ENCODE measurements at places on chromosomes 5 and 9.

DNA sequence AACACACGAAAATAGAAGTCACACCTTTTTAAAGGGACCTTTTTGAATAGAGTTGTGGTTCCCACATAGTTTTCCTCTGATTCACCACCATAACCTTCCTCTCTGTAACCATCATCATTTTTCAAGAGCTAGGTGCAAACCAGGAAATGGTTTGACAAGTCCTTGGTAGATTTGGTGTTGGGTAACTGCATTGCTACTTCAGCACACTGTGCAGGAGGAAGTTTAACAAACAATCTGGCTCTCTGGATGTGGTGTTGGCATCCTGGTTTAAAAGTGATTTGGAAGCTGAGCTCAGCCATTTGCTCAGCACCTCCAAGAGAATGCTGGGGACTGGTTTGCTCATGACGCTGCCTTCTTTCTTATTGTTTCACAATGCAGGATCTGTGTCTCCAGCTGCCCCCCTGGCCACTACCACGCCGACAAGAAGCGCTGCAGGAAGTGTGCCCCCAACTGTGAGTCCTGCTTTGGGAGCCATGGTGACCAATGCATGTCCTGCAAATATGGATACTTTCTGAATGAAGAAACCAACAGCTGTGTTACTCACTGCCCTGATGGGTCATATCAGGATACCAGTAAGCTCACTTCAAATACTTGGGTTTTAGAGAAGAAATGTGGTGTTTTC is 213.1 kb downstream of the RFK start:
- DNase-seq: no peak

DNA sequence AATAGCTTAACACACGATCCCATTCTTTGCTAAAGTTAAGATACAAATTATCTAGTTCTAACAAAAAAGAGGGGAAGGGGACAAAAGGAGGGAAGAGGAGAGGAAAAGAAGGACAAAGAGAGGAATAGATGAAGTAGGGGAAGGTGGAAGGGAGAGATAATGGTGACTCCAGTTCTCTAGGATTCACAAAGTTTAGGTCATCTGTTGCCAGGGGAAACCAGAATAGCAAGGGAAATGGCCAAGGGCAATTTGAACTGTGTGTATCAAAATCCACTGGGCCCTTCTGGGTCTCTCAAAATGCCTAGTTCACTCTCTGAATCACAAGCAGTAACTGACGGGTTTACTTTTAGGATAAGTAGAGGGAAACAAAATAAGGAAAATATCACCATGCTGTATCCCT is 7.6 kb downstream of the SLC24A2 start:
- DNase-seq: no peak

DNA sequence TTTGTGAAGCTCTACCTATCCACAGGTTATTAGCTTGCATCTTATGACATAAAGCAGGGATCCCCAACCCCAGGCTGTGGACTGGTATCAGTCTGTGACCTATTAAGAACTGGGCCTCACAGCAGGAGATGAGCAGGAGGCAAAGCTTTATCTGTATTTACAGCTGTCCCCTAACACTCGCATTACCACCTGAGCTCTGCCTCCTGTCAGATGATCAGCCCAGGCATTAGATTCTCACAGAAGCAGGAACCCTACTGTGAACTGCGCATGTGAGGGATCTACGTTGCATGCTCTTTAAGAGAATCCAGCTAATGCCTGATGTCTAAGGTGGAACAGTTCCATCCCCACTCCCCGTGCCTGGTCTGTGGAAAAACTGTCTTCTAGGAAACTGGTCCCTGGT is 19.7 kb downstream of the FBXW11 start:
- no peak for DNase-seq

DNA sequence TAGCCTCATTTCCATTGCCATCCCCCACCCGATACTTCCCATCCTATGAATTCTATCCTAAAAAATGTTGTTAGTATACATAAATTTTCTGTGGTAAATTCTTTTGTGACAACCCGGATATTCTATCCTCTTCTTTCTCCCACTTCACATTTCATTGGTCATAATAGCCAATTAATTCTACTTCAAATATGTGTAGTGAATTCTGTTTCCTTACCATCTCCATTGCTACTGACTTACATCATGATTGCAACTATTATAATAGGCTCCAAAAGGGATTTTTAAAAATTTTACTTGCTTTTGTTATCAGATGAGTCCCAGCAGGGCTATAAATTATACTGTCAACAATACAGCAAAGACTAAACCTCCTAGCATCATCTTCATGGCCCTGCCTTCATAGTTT is 1326.8 kb downstream of the PTPRD start:
- DNase-seq: no peak

DNA sequence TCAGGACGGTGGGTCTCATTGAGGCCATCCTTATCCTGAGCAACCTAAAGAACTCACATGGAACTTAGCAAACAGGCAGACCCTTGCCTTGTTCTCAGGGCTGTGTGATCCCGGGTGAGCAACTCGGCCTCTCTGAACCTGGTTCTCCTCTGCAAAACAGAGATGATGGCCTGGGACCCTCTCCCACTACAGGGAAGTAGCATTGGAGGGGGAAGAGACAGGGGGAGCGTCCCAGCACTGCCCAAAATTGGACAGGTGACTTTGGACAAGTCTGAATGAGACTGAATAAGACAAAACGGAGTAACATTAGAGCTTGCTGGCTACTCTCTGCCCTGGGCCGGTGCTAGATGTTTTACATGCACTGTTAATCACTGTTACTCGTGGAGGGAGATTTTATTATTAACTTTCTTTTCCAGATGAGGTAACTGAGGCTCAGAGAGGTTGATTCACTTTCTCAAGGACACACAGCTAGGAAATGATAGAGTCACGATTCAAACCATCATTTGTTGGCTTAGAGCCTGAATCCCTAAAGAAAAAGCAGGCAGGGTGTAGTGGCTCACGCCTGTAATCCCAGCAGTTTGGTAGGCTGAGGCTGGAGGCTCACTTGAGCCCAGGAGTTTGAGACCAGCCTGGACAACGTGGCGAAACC is 136.4 kb downstream of the C9orf50 start:
- DNase-seq: no peak

DNA sequence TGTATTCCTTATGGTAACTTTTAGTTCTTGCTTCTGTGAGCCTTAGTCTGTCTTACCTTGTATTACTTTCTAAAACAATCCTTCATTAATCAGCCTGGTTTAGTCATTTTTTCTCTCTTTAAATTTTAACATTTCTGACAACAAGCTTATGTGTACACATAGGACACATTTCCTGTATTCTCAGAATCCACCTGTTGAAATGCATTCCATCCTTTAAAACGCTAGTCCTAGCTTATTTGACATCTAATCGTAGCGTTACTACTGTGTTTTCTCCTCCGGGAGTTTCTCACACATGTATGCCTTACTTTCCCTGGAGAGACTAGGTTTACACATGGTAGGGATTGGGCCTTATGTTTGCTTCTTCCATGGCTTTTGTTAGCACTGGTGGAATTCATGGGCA is 3.8 kb downstream of the TARS1 start:
- no peak for DNase-seq

- no peak for DNase-seq
Observed at GRCh38 chr5:41841325-41841724, 28.9 kb downstream of the OXCT1 start.

- no peak for DNase-seq
Observed at GRCh38 chr9:108392877-108393276, 462.9 kb downstream of the ACTL7B start.

DNA sequence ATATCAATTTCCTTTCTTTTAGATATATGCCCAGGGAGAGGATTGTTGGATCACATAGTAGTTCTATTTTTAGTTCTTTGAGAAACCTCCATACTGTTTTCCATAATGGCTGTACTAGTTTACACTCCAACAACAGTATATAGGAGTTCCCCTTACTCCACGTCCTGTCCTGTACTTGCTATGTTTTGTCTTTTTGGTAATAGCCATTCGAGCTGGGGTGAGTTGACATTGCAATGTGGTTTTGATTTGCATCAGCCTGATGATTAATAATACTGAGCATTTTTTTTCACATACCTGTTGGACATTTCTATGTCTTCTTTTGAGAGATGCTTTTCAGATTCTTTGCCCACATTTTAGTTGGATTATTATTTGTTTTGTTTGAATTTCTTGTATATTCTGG is 445.9 kb downstream of the NTRK2 start:
- DNase-seq: no peak

- DNase-seq: no peak
Observed at GRCh38 chr5:29037716-29038115, 1999.3 kb upstream of the CDH9 start.

GRCh38 chr5:138926688-138927448 is 51.7 kb upstream of the LRRTM2 start:
- no peak for DNase-seq

GRCh38 chr9:123378956-123379660 is 23.1 kb downstream of the CRB2 start:
- DNase-seq: no peak

GRCh38 chr9:94773655-94774054 is 47.2 kb downstream of the AOPEP start:
- DNase-seq: no peak

GRCh38 chr5:98474782-98475181 is 298.7 kb upstream of the RGMB start:
- no peak for DNase-seq

GRCh38 chr9:98401140-98402018 is 145.9 kb upstream of the TBC1D2 start:
- no peak for DNase-seq
